ENCODE measurements at places on chromosomes 2 and 18.

- peak; percentile 70 for DNase-seq
These were observed 35.9 kb downstream of the SPRED2 start for GRCh38 chr2:65396348-65397026.

DNA sequence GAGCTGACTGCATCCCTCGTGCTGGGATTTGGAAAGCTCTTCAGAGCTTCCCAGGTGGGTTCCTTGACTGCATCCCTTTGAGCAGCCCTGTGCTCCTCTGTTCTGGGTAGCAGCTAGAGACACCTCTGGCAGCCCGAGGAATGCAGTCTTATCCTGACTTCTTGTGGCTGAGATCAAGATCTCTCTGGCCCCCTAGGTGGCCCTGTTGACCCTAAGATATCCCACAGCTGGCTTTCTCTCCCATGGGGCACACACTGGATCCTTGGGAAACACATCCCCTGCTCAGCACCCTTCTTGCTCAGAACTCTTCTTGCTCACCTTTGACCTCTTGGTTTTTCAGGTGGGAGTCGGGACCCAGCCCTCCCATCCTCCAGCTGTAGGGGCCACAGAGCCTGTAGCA, 237.2 kb downstream of the TSN start:
- DNase-seq, result no peak

GRCh38 chr2:73979686-73980085, 5.0 kb upstream of the TET3 start:
- DNase-seq, result peak; percentile 88

GRCh38 chr18:8519102-8519501, 90.1 kb upstream of the RAB12 start:
- no peak for DNase-seq

GRCh38 chr2:1440581-1440980, 27.3 kb downstream of the TPO start:
- DNase-seq, result no peak

DNA sequence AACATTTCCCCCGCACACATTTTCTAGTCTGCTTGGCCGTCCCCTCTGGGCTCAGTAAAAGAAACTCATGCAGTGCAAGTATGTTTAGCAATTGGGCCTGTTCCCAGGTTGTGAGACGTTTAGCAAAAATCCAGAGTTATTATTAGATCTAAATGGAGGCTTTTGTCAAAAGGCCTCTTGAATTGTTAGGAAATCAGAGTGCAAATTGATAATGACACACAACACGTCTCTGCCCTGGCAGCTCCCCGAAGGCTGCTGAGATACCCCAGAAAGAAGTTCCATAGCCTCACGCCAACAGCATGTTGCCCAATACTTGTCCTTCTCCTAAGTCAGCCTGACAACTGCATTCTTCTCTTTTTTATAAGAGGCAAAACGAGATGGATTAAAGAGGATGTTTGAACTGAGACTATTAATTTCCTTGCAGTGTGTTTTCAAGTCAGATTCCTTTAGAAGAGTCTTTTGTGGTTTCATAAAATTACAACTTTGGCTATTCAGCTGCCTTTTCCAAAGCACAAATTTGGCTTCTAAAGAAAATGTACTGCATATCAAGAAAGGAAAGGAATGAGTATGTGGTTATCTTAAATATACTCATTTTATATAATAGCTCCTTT, 202.2 kb downstream of the TRIB2 start:
- DNase-seq, result peak; percentile 99

GRCh38 chr18:53422896-53423295, 801.6 kb downstream of the MBD2 start:
- DNase-seq, result no peak

- no peak for DNase-seq
These were observed 39.7 kb downstream of the SMAD7 start for GRCh38 chr18:48910972-48911545.

GRCh38 chr2:152627351-152627957, 89.8 kb downstream of the PRPF40A start:
- DNase-seq, result peak; percentile 49

DNA sequence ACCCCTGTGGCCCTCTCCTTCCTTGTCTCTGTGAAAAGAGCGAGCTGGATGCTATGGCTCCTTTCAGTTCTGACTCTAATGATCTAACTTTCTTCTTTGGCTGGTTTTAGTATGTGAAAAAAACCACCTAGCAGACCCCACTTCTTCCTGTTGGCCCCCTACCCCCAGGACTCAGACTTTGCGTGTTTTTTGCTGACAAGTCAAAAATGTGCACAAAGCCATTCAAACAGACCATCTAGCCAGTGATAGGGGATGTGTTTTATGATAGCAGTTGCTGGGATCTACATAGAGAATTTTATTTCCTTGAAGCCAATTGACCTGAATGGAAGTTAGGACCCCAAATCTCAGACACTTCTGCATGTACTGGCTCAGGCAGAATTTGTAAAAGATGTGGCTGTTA, 49.1 kb downstream of the MFSD6 start:
- no peak for DNase-seq

DNA sequence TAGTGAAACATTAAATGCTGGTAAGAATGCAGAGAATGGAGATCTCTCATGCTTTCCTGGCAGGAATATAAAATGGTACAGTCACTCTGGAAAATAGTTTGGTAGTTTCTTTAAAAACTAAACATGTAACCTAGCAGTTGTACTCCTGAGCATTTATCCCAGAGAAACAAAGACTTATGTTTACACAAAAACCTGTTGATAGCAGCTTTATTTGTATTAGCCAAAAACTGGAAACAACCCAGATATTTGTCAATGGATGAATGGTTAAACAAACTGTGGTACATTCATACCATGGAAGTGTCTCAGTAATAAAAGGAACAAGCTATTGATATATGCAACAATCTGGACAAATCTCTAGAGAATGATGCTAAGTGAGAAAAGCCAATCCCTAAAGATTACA, 81.7 kb upstream of the CTAGE1 start:
- no peak for DNase-seq

GRCh38 chr2:178409261-178409660, 41.7 kb downstream of the PRKRA start:
- DNase-seq, result no peak

DNA sequence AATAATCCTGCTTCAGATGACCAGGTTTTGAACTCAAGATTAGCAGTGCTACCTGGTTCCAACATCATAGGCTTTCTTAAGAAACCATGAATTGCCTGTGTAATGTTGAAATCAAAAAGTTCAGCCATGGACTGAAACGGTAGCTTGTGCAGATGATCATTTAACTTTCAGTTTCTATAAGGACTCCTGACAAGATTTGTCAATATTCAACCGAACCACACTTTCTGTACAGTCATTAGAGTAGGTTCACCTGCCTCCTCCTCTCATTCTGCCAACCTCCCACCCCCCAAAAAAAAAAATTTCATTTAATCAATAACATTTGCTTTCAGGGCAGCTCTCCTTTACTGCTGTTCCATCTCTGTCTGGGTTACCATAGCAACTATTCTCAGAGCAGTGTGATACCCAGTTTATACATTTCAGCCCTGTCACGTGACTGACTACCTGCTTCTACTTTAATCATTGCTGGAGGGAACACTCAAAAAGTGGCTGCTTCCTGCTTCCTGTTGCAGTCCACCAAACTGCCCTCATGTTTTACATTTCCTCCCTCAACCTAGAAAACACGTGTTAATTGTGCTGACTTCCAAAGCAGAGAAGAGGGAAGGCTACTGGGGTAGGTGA, 275.5 kb downstream of the SS18 start:
- no peak for DNase-seq

GRCh38 chr2:240155048-240155744, 14.7 kb upstream of the OTOS start:
- DNase-seq, result no peak

- no peak for DNase-seq
These were observed 241.7 kb downstream of the LRP1B start for GRCh38 chr2:141888987-141889555.

- no peak for DNase-seq
These were observed 34.5 kb downstream of the RBFA start for GRCh38 chr18:80068571-80069272.

DNA sequence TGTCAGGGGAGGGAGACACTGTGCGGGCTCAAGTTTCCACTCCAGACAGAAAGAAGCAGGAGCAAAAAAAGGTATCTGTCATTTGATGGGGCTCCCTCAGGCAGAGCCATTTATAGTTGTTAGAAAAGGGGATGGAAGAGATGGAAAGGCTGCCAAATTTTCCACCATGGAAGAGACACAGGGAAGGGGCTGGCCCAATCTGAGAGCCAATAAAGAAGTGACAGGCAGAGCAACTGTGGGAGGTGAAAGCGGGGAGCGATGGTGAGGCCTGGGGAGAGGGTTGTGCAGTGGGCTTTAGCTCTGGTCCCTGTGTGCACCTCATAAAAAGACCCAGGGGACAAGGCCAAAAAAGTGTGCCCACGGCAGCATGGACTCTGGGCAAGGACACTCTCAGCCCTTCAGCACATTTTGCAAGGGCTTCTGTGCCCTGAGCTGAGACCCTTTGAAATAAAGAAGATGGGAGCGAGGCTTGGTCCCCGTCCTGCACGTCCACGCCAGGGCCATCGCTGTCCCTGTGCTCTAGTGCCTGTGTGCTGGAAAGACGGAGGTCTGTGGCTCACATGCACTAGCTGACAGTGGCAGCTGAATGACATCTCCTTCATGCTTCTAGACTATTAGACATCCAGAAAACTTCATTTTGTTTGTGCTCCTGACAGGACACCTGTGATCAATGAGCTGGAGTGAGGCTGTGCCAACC, 456.7 kb upstream of the HS6ST1 start:
- no peak for DNase-seq

DNA sequence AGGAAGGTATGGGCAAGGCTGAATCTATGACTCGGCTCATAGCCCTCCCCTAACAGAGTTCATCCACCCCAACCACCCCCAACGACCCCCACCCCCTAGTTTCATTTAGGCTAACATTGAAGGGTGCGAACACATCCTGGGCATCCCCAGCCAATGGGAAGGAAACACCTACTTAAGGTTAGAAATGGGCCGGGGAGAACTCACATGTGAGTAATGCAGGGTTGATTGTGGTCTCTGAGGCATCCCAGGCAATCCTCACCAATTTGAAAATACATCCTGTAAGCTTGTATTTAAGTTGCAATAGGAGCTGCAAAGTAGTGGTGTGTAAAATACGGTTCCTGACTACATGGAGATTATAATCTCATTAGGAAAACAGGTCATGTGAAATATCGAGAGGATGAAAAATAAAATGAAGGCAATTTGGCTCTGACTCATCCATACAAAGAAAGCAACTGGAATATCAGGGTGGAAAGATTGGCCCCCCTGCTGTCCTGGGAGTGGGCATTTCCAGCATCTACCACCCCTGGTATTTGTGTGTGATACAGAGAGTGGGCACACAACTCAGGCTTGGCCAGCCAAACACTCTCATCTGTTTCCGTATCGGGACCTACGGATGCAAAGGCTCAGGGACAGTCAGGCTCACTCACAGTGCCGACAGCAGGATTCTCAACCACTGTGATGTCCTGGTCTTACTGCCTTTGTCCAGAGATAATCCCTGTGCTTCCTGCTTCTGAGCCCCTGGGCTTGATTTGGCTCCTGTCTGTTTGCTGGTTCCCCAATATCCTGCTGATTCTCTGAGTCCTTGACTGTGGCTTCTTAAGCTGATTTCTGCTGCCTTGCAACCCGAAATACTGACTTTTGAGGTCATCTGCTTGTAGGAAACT, 90.0 kb upstream of the NCKAP5 start:
- no peak for DNase-seq

DNA sequence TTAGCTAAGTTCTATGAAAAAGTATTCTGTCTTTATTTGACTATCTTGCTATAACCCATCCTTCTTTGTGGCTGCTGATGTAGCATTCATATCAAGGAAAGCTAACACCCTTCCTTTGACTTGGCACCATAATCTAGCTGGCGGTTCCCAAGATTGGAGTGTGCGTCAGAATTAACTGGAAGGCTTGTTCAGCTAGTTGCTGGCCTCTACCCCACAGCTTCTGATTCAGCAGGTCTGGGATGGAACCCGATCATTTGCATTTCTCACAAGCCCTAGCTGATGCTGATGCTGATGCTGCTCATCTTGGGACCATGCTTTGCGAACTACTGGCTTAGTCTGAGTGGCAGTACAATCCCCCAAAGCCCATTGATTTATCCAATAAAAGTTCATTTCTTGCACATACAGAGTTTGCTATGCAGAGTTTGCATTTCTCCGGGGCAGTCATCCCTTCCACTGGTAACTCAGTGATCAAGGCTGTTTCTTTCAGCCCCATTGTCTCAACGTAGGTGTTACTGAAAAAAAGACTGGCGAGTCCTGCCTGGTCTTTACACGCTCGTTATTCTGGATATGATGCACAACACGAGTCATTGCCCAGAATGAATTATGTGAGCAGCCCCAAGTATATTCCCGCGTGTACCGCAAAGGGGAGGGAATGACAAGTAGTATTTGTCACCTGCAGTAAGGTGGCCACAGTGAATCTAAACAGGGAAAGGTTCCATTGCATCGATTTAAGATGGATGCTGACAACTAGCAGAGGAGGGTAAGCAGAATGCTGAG, 96.5 kb downstream of the ZNF532 start:
- DNase-seq, result no peak

DNA sequence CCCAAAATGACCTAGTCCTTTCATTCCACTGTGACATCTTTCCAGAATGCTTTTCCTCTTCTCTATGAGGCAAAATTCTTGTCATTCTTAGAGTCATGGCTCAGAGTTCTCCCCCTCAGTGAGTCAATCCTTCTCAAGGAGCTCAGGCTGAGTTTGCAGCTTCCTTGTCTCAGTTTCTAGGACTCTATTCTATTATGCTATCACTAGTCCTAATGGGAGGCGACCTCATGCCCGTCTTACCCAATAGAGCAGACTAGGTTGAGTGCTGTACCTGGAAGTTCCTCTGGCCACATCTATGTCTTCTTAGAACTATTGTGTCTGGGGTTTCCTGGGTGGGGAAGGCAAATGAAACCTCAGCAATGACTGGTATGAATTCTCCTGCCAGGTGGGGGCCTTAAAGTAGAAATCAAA, 51.5 kb downstream of the HAUS1 start:
- peak; percentile 94 for DNase-seq

DNA sequence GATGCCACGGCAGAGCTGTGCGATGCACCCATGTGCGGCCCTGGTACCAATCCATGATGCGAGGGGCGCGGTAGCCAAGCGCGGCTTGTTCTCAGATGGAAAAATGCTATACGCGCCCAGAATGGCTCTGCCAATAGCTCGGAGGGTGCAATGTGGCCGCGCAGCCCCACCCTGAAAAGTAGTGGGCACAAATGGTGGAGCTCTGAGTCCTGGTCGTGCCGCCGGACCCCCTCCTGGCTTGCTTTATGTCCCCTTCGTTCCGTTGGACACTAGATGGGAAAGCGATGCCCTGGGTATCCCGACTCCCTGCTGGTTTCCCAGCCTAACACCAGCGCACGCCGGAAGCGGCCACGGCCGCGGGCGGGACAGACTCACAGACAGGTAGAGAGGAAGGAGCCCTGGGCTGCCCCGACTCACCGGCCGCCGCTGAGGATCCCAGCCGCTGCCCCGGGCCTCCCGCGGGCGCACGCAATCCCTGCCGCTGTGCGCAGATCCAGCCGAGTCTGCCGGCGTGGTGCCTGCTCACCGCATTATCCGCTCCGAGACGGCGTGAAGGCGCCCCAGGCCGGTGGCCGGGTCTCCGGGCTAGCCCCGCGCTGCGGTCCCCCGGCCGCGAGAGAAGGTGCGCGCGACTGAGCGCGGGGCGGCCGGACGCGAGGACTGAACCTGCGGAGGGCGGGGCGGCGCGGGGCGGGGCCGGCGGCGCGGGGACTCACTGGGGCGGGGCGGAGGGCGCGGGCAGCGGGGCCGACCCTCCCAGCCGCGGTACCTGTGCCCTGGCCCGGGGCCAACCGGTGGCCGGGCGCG, at the start of gene CDC42EP3:
Gene CDC42EP3, minus strand, starts transcription at position 634 of the 807 bp plus-strand sequence. CDS start 25,055 bp downstream, outside the sequence.
- DNase-seq, result no peak

GRCh38 chr18:75607701-75608100, 180.2 kb upstream of the SMIM21 start:
- peak; percentile 81 for DNase-seq

Data from AG10803 (cell line).